Left hindlimb (tissue), 1 donor: ENCODE measurements at places on chromosomes 11 and 22.
A peak's percentile ranks its signal among the peaks of the same experiment; 100 is the strongest.

DNA sequence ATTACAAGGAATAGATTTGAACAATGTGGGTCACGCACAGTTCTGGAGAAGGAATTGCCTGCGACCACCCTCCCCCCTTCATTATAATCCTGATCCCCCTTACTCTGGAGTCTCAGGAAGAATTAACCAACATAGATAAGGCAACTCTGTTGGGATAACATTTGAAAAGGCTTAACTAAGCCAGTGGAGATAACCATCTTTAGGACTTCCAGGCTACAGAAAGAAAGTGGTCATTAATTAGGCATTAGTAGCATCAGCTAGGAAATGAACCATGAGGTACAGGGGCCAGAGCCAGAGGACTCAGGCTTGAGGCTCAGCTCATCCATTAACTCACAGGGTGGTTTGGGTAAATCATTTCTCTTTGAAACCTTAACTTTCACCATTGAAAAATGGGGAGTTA is 720.0 kb upstream of the API5 start:
- DNase-seq: no peak

GRCh38 chr11:61765550-61766253 is 13.3 kb downstream of the MYRF start:
- DNase-seq: no peak

GRCh38 chr11:117851106-117851505 is 25.4 kb downstream of the FXYD6 start:
- peak; percentile 74 for DNase-seq

- no peak for DNase-seq
These were observed 270.4 kb downstream of the MIAT start for GRCh38 chr22:26927821-26928220.
